D721Med (cell line): ENCODE measurements at places on chromosomes 7 and 10.

DNA sequence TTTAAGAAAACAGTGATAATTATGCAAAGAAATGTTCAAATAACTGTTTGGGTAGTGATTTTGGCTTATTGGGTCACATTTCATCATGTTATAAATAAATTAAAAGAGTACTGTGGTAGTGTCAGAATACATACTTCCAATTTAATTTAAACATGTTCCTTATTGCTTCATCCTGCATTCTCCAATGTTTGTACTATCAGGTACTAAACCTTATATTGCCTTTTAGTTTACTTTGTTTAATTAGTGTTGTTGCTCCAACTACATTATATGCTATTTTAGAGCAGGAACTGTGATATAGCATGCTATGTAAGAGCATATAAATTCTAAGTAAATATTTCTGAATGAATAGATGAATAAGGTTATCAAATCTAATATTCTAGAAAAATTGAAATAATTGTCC lies 40.9 kb downstream of the VTI1A start:
- no peak for DNase-seq

GRCh38 chr10:118901906-118902305 lies 127.6 kb upstream of the NANOS1 start:
- DNase-seq: no peak

GRCh38 chr7:130426564-130426963 lies 14.3 kb downstream of the CEP41 start:
- no peak for DNase-seq

- DNase-seq: no peak
Measured at GRCh38 chr7:150754951-150755350, 17.7 kb downstream of the GIMAP5 start.

DNA sequence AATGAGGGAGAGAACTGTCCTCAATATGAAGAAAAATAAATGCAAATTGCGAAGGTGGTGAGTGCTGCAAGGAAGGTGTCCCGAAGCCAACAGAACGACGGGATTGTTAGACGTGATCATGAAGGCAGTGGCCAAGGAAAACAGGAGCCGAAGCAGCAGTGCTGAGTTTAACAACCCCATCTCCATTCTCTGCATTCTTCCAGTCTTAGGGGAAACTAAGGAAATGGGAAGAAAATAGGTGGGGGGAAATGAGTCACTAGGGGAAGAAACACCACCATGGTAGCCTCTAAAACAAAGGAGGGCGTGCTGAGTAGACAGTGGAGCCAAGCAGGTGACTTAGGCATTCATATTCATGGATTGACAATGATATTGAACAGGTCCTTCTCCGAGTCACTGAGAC lies 192.2 kb upstream of the AKR1E2 start:
- no peak for DNase-seq

DNA sequence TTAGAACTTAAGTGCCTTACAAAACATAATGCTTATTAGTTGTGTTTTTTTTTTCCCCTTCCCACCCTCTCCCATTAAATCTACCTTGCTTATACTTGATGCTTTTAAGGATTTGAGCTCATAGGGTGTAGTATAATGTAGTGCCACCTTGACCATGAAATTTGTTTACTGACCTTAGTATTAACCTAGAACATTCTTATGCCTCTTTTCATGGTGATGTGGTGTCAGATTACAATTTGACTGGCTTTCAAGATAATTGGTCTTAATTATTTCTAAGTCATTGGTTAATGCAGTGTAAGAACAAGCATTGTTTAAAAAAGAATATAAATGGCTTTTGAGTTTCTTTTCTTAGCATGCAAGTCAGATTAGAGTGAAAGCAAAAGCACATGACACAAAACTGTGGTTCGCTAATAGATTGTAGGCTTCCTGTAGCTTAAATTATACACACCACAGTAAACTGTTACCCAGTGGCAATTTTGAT lies 61.8 kb downstream of the ADD3 start:
- DNase-seq: no peak

- DNase-seq: no peak
Measured at GRCh38 chr7:30172451-30172850, 37.7 kb downstream of the MTURN start.

GRCh38 chr7:51031216-51031615 lies 248.5 kb upstream of the GRB10 start:
- no peak for DNase-seq

DNA sequence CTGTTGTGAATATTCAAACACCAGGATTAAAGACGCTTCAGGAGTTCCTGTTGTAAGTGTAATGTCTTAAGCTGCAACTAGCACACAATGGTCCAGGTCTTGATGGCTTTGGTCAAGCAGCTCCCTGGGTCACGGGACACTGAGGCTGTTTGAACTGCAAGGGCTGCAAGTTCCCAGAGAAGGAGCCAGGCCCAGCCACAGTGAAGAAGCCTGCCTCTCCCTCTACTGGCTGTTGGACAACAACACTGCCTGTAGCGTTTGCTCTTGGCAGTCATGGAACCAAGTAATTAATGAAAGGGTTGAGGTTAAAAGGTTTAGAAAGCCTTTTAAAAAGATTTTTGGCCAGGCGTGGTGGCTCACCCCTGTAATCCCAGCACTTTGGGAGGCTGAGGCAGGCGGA lies 31.9 kb upstream of the GUSB start:
- DNase-seq: no peak

GRCh38 chr10:130360826-130361311 lies 224.7 kb downstream of the GLRX3 start:
- no peak for DNase-seq

- no peak for DNase-seq
Measured at GRCh38 chr10:8596929-8597472, 542.5 kb downstream of the GATA3 start.

DNA sequence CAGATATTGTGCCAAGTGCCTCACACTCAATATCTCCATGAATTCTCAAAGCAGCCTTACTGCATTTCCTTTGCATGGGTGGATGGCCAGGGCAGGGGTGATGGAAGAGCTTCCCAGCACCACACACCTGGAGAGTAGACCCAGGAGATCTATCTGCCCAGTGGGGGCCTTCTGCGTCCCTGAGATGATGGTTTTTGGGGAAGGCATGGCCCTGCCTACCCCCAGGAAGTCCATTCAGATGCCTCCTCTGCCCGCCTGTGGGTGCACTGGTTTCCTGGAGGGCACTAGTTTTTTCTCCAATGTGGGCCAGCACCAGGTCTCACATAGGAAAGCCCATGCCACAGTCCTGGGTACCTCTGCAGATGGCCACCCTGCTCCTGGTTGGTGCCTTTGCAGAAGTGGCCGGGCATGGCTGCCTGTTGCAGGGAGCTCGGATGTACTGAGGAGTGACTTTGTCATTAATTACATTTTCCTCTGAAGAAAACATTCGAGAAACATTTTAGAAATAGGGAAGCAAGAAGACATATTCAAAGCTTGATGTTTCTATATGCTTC lies 28.2 kb upstream of the ZNF488 start:
- no peak for DNase-seq

GRCh38 chr7:1156782-1157535 lies 3.0 kb downstream of the ZFAND2A start:
- no peak for DNase-seq

DNA sequence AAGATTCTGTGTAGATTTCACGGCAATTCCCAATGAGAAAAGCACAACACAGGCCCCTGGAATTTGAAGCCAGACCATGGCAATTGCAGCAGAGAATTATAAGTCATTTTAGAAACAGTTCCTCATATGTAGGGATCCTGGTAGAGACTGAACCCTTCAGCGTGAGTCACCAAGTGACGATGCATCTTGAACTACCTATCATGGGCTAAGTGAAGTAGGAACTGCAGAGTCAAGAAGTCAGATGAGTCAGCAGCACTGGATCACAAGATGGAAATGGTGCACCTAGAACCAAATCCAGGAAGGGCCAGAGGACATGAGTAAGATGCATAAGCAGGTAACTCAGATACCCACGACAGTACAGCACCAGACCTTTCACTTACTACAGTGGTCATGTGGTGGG lies 140.0 kb upstream of the TPK1 start:
- no peak for DNase-seq

DNA sequence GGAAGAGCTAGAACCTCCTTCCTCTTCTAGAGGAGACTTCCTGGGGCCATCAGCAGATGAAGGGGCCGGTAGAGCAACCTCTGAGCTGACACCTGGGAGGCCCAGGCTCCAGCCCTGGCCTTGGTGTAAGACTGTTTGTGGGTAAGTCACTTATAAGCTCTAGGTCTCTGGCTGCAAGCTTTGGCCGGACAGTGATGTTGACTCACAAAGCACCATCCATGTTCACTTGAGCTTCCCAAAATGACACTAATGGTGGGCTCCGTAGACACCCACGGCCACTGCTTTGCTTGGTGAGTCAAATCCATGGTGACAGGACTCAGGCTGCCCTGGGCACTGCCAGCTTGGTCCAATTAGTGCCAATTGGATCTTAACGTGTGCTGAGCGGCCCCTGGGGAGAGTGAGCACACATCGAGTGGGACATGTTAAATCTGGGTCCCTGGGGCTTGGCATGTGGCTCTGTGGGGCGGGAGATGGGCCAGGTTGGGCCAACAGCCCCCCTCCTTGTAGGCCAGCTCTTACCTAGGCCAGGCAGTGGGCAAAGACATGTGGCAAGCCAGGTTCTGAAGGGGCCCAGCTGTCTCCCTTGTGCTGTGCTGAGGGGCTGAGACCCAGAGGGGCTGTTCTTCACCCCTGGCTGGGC lies 16.7 kb downstream of the NEURL1 start:
- no peak for DNase-seq

DNA sequence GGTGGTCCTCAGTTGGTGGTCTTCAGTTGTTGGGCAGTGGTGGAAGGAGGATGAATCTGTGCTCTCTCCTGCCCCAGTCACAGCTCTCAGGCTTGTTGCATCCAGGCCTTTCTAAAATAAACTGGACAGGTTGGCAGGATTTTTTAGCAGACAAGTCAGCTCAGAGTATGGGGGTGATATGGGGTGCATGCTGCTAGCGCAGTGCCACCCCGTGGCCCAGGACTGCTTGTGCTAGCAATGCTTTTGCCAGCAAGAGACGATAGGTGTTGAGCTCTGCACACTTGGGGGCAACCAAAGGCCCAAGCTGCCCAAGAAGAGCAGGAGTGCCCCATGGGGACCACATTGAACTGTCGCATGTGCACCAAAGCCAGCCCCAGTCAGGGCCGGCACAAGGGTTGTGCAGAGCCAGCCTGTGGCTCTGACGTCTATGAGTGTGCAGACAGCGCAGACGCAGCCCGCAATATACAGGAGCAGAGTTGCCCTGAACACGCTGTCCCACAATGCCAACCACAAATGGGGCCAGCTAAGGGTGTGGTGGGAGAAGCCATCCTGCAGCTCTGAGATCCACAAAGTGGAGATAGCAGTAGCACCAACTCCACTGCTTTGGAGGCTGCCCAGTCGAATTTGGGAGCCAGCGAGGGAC lies 49.8 kb upstream of the PDSS1 start:
- DNase-seq: no peak

- DNase-seq: no peak
Measured at GRCh38 chr10:29132551-29133111, 156.2 kb upstream of the LYZL1 start.

GRCh38 chr7:122487131-122487530 lies 182.6 kb upstream of the FEZF1 start:
- DNase-seq: no peak

DNA sequence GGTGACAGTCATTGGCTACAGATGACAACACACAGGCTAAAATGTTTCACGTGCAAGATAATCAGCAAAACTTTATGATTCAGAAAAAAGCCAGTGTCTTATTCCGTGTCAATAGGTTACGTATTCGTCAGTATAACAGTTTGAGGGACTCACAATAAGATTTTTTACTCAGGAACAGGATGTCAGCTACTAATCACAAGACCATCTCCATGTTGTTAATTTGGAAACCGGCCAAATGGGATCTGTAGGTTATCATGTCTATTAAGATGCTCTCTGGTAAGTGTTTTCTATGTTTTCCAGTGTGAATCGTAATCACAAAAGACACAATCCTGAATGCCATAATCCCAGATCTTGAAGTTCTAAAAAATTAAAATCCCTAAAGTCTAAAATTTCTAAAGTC lies 197.3 kb downstream of the ETV1 start:
- no peak for DNase-seq

- DNase-seq: no peak
Measured at GRCh38 chr7:112136271-112137008, 69.8 kb downstream of the DOCK4 start.

DNA sequence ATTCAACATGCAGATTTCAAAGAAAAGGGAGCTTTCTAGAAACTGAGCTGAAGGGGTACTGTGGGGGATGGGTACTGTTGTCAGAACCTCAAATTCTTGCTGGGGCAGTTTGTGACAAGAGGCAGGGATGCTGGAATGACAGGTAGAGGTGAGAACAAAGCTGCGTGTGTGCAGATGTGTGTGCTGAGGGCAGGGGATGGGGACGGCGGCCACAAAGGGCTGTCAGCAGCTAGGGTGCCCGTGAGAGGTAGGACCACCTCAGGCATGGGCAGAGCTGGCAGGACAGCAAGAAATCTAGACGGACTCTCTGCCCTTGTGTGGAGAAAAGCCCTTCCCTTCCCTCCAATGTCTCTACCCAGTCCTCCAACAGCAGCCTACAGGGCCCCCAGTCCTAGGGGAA lies 14.4 kb upstream of the BAZ1B start:
- DNase-seq: peak; percentile 5

- DNase-seq: no peak
Measured at GRCh38 chr7:57414415-57414814, 35.6 kb upstream of the ZNF716 start.

- no peak for DNase-seq
Measured at GRCh38 chr10:63920926-63921325, 399.7 kb downstream of the REEP3 start.

DNA sequence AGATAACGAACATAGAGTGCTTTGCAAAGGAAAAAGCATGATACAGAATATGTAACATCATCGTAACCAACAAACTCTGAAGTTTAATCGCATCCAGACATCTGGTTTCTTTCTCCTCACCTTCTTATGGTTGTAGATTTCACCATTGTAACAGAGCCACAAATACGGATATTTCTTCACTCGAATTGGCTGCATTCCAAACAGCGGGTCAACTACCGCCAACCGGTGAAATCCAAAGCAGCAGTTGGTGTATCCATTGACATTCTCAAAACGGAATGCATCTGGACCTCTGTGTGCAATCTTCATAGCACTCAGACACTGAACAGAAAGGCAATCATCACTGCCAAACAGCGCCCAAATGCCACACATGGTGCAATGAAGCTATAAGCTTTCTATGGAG lies 3.4 kb downstream of the ASNS start:
- DNase-seq: no peak

- no peak for DNase-seq
Measured at GRCh38 chr7:29156907-29157452, 10.6 kb upstream of the CPVL start.

GRCh38 chr10:59085711-59086502 lies 90.5 kb upstream of the PHYHIPL start:
- no peak for DNase-seq
